Stimulated activated CD4-positive, alpha-beta T cell treated with anti-CD3 and anti-CD28 coated beads, Interleukin-15, amount 100 ng/mL, for 48 hours (primary cell): ENCODE measurements at places on chromosomes 7 and 10.

- DNase-seq: no peak
These were observed 44.8 kb downstream of the GNAT3 start for GRCh38 chr7:80467069-80467468.

GRCh38 chr10:127834221-127834620 is 58.5 kb downstream of the CLRN3 start:
- no peak for DNase-seq

- no peak for DNase-seq
These were observed 261.7 kb downstream of the C7orf25 start for GRCh38 chr7:42650171-42650570.

- DNase-seq: no peak
These were observed 266.3 kb downstream of the AHR start for GRCh38 chr7:17564678-17565212.

DNA sequence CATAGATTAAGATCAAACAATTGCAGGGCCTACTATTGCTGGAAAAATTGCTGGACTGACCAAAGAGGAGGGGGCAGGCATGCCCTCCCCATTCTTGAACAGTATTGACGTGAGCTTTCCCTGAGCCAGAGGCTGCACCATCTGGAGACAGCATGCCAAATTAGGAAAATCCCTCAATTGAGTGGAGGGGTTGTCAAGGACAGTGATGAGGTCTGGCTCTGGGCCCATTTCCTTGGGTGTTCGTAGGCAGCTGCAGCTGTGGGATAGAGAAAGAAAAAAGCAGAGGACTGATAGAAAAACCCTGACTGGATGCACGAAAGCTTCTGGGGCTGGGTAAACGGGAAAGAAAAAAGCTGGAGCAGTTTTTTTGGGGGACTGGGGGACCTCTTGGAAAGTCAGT is 22.8 kb upstream of the ORC5 start:
- no peak for DNase-seq

DNA sequence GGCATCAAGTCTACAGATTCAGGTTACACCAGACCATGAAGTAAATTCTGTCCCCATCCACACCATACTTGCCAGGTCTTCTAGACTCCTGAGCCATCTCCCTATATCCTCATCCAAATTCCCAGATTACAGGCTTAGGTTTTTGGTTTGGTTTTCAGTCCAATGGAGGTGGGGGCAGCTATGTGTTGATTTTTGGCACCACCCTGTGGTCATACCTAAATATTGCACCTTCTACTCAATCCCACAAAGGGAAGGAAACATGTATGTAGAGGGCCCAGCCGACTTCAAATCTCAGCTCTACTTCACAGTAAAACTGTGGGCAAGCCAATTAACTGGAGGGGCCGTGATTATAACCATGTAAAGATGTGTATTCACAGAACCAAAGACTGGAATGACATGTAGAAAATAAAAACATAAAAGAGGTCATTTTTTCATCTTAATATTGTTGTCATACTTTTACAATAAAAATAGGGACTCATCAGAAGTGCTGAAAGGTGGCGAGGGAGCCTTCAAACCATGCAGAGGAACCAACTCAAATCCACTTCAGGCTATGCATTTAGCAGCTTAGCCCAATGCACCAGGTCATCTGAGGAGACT is 19.8 kb downstream of the ERCC6 start:
- DNase-seq: no peak

- DNase-seq: no peak
These were observed 79.2 kb downstream of the RBM20 start for GRCh38 chr10:110723224-110723891.

DNA sequence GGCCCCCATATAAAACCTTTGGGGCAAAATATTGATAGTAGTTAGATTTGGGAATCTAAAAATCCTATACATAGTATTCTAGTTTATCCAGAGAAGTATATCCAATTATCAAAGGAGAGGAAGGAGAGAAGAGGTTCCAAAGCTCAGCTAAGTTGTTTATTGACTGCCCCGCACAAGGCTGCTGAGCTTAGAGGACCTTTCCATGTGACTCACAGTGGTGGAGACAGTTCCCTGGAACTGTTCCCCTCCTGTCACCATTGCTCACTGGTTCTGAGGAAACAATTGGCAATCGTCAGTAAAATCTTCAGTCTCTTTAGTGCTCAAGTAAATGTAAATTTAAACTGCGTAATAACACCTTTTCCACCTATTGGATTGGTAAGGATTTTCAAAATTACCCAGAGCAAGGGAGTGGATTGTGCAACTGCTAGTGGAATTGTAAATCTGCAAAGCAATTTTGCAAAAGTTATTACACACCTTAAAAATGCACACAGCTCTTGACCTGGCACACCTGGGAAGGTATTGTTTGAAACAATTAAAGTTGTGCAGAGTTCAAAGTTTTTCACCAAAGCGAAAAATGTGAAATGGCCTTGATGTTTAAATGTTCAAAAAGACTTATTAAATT is 63.1 kb downstream of the EEPD1 start:
- DNase-seq: no peak
